Fibroblast of villous mesenchyme (primary cell): ENCODE measurements at places on chromosomes 5 and 9.

DNA sequence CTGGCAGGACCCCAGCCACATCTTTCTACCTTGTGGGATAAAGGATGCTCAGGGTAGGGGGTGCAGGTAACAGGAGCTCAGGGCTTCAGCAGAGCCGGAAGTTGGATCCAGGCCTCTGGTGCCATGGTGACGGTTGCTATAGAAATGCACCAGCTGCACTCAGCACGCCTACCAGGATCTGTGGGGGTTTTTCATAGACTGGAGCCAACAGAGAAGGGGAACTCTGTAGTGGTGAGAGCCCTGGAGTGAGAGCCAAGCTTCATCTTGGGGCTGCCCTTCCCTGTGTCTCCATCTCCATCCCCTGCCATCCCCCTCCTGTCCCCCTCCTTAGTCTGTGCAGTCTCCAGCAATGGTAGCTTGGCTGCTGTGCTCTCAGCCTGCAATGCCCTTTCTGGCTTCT, 27.5 kb upstream of the BOD1 start:
- no peak for DNase-seq

GRCh38 chr9:125687163-125687863, 19.7 kb downstream of the MAPKAP1 start:
- DNase-seq = no peak

DNA sequence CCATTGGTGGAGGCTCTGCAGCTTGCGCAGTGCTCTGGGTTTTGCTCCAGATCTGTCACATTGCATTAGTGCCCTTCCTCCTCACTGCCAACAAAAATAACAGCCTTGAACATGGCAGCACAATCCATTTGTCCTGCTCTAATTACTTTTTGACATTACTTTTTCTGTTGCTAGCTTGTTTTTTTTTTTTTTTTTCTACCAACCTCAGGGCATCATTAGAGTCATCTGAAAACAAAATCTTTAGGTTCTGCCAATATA, 117.5 kb upstream of the NR5A1 start:
- no peak for DNase-seq

DNA sequence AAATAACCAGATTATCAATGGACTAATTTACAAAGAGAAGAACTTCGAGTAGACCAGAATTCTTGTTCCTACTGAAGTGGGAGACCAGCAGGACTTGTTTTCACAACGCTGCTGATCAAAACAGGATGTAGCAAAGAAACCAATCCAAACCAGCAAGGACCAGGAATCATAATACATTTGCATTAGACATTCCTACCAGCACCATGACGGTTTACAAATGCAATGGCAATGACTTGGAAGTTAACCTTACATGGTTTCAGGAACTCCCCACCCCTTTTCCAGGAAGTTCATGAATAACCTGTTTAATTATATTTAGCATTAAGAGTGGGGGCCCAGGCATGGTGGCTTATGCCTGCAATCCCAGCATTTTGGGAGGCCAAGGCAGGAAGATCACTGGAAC, 100.0 kb downstream of the LPAR1 start:
- DNase-seq = no peak

GRCh38 chr5:176636426-176636825, 6.0 kb downstream of the EIF4E1B start:
- DNase-seq = peak; percentile 36

DNA sequence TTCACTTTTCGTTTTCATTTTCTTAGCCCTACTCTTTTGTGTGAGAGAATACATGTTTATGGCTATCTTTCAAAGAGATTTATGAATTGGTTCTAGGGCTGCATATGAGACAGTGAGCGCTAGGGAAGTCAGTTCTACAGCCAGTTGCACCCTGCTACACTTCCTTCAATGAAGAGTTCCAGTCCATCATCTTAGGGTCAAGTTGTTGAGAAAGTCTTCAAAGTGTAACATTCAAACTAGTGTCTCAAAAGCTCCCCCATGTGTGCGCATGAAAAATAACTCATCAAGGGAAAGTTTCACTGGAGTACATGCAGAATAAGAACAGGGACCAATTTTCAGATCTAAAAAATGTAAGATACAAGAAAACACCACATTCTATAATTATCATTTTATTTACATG, 317.2 kb downstream of the DEPDC1B start:
- DNase-seq = peak; percentile 41

- no peak for DNase-seq
Observed at GRCh38 chr5:92494508-92494907, 1086.5 kb downstream of the NR2F1-AS1 start.

DNA sequence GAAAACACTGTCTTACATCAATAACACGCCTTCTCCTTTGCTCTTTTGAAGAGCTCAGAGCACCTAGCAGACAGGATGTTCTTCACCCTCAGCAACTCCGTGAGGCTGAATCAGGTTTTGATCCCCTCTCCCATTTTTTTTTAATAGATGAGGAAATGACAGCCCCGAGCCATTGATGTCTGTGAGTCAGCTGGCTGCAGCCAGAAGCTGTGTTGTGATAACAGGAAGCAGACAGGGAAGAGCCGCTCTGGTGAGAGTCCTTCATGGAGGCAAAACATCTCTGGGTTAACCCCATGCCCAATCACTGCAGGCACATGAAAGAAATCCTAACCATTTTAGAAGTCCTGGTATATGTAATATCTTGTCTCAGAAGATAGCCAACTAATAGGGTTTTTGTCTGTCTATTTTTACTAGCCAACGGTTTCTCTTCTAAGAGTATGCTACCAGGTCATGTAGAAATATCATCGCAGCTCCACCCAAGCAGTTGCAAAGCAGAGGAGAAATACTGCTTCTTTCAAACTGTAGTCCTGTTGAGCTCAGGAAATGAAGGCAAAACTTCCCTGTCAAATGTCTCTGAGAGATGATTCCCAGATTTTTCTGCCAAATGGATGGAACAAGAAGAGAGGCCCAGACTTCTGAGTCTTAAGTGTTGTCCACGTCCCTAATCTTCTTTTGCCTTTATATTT, 568.9 kb downstream of the CCDC171 start:
- peak; percentile 45 for DNase-seq

- no peak for DNase-seq
Observed at GRCh38 chr9:110308633-110309038, 29.0 kb downstream of the TXNDC8 start.

DNA sequence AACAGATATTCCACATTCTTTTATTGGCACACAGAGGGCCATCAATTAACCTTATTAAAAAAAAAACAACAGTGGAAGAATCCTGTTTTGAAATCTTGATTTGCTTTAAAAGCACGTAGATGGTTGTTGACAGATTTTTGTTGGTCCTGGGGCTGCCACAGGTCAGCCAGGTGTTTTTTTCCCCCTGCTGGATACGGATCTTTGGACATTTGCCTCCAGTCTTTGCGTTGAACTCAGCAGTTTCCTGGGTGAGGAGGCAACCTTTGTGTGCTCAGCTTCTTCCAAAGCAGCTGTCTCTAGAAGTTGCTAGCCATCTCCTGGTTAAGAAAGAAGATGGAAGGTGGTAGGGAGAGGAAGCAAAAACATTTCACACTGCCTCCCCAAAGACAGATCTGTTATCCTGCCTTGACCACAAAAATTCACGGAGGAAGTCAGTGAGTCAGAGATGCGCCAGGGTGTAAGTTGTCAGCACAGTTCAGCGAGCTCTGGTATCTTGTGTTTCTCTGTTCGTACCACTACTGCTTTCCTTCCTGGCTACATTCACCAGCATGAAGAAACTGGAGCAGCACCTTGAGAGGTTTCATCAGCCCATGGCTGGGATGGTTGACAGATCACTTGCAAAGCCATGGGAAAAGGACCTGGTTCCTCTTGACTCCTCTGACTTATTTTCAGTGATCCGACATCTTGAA, 207.3 kb downstream of the ARHGAP26 start:
- DNase-seq = peak; percentile 91
